Omental fat pad (tissue), 4 donors: ENCODE measurements at places on chromosomes 4 and X.

- DNase-seq: no peak
These were observed 679.7 kb downstream of the FAT4 start for GRCh38 chr4:125994430-125994829.

DNA sequence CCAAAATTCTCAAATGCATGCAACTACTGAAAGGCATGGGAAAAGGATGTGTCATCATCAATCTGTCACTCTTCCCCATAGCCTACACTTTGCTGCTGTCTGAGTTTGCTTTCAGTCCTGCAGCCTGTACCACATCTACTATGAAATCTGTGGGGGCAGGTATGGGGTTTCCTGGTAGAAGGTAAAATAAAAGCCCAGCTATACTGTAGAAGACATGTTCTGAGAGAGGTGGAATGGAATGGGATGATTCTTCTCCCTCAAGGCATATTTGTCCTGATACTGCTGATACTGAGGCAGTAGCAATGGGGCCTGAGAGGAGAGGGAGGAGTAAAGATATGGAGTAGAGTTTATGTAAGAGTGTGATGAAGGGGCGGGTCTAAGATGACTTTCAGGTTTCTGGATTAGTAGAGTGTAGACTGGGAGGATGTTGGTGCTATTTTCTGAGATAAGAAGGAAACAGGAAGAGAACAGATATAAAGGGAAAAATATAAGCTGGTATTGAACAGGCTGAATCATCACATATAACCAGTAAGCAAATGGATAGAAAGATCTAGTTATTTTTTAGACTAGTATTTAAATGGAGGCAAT, 38.7 kb upstream of the GYPA start:
- DNase-seq: no peak

DNA sequence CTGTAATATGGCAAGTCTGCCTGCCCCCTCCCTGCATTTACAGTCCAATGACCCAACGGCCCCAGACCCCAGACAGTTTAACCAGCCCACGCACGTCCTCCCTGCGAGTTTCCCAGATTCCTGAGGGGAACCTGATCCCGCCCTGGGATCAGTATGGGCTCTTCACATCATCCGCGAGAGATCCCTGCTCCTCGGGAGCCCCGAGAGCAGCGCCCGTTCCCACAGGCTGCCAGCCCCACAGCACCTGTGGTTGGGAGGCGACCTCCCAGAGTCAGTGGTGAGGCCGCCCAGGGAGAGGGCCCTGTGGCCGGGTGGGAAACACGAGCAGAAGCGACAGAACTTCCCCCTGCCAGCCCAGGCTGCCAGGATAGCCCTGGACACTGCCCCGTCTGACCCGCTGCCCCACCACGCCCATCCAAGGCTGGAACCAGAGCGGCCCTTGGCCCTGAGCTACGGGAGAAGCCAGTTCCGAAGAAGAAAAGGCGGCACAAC, 32.8 kb downstream of the TSC22D3 start:
- DNase-seq: no peak

GRCh38 chrX:154828016-154828408, 6.5 kb downstream of the SMIM9 start:
- no peak for DNase-seq

GRCh38 chr4:99670409-99671073, 12.9 kb upstream of the C4orf54 start:
- DNase-seq: no peak
